ENCODE measurements at places on chromosomes 1 and 21. TPM values are rescaled to one million over a fixed set of nuclear protein-coding genes. Genes with fewer than 3 reads are reported as not detected.

Gene MASP2
- not detected for total RNA-seq

Gene WNT4
- not detected for total RNA-seq

Gene NEGR1
- total RNA-seq: 20.7 TPM

Gene STMN1
- 137 TPM for total RNA-seq

All from fibroblast of the aortic adventitia (primary cell).